ENCODE measurements at places on chromosomes 3 and 15. TPM values are rescaled to one million over a fixed set of nuclear protein-coding genes. Genes with fewer than 3 reads are reported as not detected.

MYZAP gene
- total RNA-seq, result not detected

MCF2L2 gene
- total RNA-seq, result 3.6 TPM

B3GNT5 gene
- total RNA-seq, result 0.71 TPM

C3orf22 gene
- total RNA-seq, result not detected

LDHAL6B gene
- not detected for total RNA-seq

GRCh38 chr3:45701172-45701867 is 12.1 kb downstream of the SACM1L start:
- no peaks in the 10 kb centered on the region for H3K27me3 ChIP-seq
- DNase-seq, result no peak

DNA sequence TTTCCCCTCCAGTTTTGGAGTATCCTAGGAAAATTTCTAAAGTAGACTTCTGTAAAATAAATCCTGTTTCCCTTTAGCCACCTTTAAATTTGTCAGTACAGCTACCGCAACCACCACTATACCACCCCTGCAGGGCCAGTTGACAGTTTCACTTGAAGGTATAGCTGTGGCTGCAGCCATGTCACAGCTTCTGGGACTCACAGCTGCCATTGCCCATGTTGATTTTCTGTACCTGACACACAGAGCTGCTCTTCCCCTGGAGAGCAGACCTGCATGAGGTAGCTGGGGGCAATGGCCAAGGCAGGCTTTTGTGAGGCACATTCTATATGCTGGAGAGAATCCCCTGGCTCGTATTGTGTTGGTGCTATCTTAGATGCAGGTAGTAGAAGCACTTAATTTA is 345.4 kb downstream of the LRTM1 start:
- no peak overlapping the region for H3K27ac ChIP-seq
- no peaks in the 10 kb centered on the region for H3K36me3 ChIP-seq
- H3K4me1 ChIP-seq, result no peaks in the 10 kb centered on the region
- DNase-seq, result no peak
- H3K4me3 ChIP-seq, result no peak overlapping the region

DNA sequence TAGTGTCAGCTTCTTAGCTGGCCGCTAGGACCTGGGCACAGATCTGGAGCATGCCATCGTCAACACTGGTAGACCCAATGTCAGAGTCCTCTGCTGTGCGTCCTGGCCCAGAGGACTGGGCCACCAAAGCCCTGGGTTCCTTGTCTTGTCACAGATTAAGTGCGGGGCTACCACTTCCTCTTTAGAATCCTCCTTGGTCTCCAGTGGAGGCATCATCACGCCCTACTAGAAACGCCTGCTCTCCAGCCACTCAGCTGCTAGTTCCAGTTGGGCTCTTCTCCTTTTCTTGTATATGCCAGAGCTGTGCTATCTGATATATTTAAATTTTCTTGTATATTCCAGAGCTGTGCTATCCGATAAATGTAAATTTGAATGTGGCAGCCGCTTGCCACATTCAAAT is 11.2 kb downstream of the PPCDC start:
- no peak for DNase-seq
- H3K36me3 ChIP-seq, result peaks cover 24% of the 10 kb centered on the region
- peaks cover 59% of the 10 kb centered on the region for H3K4me1 ChIP-seq
- no peak overlapping the region for H3K4me3 ChIP-seq
- no peaks in the 10 kb centered on the region for H3K27me3 ChIP-seq
- H3K27ac ChIP-seq, result no peak overlapping the region

GRCh38 chr3:173007079-173007723 is 133.8 kb downstream of the SPATA16 start:
- H3K27ac ChIP-seq, result no peak overlapping the region
- no peaks in the 10 kb centered on the region for H3K27me3 ChIP-seq
- no peak for DNase-seq

GRCh38 chr3:34599595-34599994 is 801.2 kb downstream of the PDCD6IP start:
- no peaks in the 10 kb centered on the region for H3K4me1 ChIP-seq
- no peaks in the 10 kb centered on the region for H3K36me3 ChIP-seq
- no peak for DNase-seq
- H3K4me3 ChIP-seq, result no peak overlapping the region

- H3K27me3 ChIP-seq, result peaks cover 34% of the 10 kb centered on the region
- H3K4me1 ChIP-seq, result no peaks in the 10 kb centered on the region
- DNase-seq, result no peak
Measured at GRCh38 chr15:58036579-58036978, 28.9 kb downstream of the ALDH1A2 start.

GRCh38 chr3:156847752-156848448 is 21.7 kb downstream of the LEKR1 start:
- H3K36me3 ChIP-seq, result no peaks in the 10 kb centered on the region
- H3K27me3 ChIP-seq, result peaks cover 15% of the 10 kb centered on the region
- H3K27ac ChIP-seq, result peak overlapping the region; percentile 25
- DNase-seq, result no peak

DNA sequence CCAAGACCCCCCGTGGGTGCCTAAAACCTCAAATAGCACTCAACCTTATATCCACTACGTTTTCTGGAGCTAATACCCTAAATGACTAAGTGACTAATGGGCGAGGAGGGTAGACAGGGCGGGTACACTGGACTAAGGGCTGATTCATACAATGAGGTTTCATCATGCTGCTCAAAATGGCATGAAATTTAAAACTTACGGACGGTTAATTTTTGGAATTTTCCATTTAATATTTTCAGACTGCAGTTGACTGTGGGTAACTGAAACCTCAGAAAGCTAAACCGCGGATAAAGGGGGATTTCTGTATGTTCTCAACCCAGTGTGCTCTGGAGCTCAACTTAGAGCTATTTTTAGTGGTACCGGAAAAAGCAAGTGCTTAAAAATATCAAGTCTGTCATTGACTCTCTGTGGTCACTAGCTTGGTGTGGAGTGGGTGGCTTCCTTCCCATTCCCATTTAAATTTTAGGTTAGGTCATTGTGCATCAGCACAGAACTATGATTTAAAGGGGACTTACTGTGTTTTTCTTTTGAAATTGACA is 72.9 kb downstream of the LRRC28 start:
- no peaks in the 10 kb centered on the region for H3K4me1 ChIP-seq
- no peak overlapping the region for H3K4me3 ChIP-seq
- no peak for DNase-seq
- no peaks in the 10 kb centered on the region for H3K36me3 ChIP-seq

Data from activated CD4-positive, alpha-beta T cell treated with anti-CD3 and anti-CD28 coated beads, Interleukin-2, amount 10 ng/mL, durations not matched to agents 7 days and 5 days (primary cell).